Activated CD4-positive, alpha-beta T cell treated with anti-CD3 and anti-CD28 coated beads for 36 hours (primary cell): ENCODE measurements at places on chromosomes 16 and 17. TPM values are rescaled to one million over a fixed set of nuclear protein-coding genes. Genes with fewer than 3 reads are reported as not detected.

DNA sequence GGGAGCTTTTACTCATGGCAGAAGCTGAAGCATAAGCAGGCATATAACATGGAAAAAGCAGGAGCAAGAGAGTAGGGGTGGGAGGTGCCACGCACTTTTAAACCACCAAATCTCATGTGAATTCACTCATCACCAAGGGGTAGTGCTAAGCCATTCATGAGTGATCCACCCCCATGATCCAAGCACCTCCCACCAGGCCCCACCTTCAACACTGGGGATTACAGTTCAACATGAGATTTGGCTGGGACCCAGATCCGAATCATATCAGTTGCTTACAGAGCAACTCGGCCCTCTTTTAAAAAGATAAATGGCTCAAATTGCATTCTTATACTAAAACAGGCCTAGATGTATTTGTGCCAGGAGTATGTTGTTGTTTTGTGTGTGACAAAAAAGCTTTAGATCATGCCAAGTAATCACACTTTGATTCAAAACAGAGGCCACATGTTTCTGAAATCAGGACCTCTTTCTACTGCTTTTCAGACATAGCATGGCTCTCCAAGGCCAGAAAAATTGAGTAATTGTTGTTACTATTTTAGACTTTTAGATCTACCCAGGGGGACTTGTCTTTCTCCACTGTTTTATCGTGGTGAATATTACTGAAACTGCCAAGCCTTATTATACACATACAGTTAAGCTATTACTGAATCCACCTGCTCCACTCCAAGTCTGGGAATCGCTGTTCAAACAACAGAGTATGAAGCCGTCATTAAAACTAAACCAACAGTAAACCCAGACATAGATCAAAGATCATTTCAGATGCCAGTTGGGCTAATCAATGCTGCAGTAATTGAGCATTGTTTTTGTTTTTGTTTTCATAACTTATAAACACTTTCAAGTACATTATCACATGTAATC lies 163.3 kb downstream of the KCNJ2 start:
- DNase-seq: no peak

- no peak for DNase-seq
Observed at GRCh38 chr16:59108374-59108773, 374.3 kb upstream of the GOT2 start.

GRCh38 chr16:88489163-88489741 lies 36.2 kb downstream of the ZFPM1 start:
- DNase-seq: no peak

- DNase-seq: no peak
Observed at GRCh38 chr17:81621494-81622130, 15.3 kb downstream of the NPLOC4 start.

DNA sequence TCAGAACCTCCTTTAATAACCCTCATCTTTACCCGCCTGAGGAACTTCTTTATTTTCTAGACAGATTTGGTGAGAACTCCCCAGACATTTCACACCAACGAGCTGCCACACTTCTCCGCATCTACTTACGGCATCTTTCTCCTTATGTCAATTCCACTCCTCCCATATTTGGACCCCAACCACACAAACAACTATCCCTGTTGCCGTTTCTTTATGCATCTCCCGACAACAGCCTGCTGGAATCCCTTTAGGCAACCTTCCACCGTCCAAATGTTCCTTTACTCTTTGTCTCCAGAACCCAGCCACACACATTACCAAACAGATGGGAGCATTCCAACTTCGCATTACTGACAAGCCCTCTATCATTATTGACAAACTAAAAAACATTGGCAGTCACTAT lies 8.8 kb upstream of the ENDOV start:
- DNase-seq: no peak

GRCh38 chr17:70276906-70277305 lies 107.6 kb downstream of the KCNJ2 start:
- DNase-seq: no peak

GRCh38 chr16:8893976-8894690 lies 12.0 kb downstream of the LITAFD start:
- no peak for DNase-seq

- DNase-seq: no peak
Observed at GRCh38 chr16:62102588-62102987, 66.3 kb upstream of the CDH8 start.

GRCh38 chr16:71218306-71218963 lies 12.1 kb downstream of the HYDIN start:
- no peak for DNase-seq

DNA sequence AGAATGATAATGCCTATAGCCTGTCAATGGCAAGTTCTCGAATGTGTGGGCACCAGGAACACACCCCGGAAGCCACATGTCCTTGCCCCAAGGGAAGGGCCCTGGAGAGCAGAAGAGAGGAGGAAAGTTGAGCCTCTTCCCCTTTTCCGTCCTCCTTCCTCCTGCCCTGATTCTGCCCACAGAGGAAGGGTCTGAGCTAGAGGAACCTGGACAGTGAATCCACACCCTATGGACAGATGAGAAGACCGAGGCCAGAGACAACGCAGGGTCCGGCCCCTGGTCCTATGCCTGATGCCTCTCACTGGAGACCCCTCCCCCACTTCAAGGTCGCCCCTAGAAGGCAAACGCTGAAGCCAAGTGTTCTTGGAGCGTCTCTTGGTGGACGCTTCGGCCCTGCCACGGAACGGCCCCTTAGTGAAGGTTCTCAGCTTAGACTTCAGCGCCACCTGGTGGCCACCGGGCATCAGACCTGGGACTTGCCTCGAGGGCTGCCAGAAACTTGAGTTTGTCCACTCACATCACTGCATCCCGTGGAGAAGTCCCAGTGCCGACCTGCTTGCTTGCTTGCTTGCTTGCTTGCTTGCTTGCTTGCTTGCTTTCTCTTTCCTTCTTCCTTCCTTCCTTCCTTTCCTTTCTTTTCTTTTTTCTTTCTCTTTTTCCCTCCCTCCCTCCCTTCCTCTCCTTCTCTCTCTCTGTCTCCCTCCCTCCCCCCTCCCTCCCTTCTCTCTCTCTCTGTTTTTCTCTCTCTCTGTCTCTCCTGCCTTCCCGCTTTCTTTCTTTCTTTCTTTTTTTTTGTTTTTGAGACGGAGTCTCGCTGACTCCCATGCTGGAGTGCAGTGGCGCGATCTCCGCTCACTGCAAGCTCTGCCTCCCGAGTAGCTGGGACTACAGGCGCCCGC lies 20.6 kb upstream of the SPNS3 start:
- DNase-seq: peak; percentile 96

DNA sequence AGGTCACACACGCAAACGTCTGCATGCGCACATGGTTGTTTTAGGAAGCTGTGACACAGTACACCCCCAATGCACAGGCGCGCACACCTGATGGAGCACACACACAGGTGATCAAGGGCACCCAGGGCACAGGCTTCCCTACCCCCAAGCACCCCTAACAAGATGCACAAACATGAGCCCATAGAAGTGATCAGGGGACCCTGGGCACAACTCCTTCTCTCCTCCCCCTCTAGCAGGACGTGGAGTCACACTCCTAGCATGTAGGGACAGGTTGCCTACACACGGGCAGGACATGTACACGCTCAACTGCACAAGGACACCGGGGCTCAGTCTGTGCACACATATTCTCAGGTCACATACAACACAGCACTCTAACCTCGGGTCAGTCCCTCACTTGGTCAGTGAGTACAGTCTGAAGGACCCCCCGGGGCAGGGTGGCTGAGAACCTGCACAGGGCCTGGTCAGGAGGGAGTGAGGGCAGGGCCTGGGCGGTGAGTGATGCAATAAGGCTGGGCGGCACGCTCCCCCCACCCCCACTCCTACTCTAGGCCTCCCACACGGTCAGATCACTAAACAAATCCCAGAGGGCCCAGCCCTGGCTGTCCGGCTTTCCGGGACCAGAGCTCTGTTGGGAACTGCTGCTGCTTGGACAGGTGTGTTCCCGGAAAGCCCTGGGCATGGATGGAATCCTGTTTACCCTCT lies 751 bp upstream of the DOC2B start:
- no peak for DNase-seq

DNA sequence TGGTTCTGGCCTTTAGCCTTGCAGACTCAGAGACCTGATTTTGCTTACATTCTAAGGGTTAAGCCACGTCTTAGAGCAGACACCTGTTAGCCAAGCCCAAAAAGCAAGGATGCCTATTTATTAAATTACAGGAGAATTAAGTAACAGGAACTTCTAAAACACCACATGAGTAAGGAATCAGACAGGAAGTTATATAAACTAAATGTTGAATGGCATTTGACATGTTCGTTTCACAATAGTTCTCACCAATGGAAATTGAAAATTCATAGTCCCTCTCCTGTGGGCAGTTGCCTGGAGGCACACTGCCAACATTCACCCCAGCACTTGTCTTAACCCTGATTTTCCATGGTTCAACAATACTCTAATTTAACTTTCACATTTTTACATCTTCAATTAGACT lies 9.0 kb downstream of the KRTAP9-7 start:
- no peak for DNase-seq

DNA sequence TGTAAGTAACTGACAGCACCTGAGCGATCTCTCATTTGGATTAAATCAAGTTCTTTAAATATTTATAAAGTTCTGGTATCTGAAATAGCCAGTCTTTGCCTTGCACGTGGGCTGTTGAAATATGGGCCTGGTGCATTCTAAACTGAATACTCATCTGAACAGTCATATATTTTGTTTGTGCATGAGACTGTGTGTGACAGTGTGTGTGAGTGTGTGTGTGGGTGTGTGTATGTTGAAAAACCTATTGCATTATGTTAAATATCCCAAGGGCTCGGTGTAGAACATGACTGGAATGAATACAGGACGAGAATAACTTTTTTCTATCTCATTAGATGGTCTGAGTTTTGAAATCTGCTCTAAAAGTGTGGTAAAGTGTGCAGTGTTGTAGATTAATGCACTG lies 82.4 kb upstream of the TOX3 start:
- no peak for DNase-seq

DNA sequence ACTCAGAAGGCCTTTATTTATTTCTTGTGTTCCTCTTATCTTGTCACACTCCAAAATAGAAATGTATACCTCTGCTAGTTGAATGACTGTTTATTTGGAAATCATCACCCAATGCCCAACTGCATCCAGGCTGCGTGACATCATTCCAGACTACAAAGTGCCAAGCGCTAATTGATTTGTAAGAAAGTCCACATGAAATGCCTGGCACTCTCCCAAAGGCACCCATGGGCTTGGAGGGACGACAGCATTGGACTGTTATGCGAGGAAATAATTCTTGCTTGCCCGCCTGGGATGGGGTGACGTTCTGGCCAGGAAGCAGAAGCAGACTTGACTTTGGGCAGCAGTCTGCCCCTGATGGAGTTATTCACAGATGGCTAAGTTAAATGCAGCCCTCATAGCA lies 165.9 kb downstream of the CDH13 start:
- no peak for DNase-seq

DNA sequence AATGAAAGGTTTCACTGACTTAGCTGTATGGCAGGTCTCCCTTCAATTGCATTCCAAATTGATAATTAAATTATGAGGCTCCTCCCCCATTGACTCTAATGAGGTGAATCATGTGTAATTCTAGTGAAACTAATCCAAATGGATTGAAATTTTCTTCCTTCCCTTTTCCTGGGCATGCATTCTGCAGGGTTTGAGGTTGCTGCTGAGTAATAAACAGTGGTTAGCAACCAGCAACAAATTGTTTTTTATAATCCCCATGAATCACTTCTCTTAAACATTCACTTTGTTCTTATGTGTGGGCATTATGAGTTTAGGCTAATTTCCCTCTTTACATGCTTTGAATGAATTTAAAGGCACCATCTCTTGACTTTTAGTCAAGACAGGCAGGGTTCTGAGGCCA lies 43.4 kb downstream of the MYOCD start:
- no peak for DNase-seq

DNA sequence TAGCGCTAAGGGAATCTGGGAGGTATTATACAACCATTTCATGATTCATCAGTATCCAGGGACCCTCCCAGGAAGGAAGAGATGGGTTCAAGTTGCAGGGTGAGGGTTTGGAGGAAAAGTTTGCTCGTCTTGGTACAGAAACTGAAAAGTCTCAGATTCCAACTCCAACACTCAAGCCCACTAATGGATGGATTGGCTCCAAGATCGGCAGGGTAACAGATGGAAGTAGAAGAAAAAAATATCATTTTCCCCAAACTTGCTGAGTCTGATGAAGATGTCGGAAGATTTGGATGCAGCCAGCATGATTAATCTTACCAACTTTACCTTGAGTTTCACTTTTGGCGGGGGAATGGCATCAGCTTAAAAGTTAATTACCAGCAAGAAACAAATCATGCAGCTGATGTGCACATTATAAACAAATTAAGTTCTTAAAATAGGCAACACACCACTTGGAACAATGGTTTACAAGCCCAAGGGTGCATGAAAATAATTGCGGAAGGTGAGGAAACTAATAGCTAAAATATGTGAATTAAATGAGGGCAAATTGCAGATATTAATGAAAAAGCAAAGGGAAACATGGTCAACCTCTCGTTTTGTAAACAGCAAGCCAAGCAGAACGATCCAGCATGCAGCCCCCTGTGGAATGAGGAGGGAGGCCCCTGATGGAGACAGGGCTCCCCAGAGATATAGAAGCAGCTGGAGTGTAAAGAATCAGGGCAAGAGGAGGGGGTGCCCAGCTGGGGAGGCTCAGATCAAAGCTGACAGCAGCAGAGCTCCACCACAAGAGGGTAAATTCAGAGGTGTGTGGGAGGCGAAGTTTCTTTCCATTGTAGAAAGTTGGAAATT lies 44.1 kb upstream of the GRIN2A start:
- no peak for DNase-seq

DNA sequence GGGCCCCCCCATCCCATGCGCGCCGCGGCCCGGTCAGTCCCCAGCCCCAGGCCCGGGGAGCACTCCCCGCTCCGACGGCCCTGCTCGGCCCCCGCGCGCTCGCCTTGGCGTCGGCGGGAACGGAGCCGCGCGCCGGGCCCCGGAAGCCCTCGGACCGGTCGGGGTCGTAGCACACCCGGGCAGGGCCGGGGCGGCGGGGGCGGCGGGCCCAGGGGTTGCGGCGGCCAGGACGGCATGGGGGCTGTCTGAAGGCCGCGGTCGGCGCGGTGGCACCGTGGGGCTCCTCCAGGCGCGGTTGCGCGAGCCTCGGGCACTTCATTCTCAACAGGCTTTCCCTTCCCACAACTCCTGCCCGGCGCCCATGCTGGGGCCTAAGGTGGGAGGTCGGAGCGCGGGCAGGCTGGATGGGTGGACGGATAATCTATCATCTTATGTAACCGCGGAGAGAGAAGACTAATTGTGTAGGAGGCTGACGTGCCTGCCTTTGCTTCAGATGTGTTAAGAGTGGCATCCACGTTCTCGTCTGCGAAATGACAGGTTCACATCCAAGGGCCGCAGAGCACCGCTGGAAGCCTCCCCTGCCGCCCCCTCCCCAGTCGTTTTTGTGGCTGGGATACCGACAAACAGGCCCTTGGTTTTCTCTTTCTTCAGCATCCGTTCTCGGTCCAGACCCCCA lies 708 bp downstream of the BAIAP2 start:
- peak; percentile 36 for DNase-seq

GRCh38 chr17:16415031-16415924 lies at the start of gene TRPV2:
TSS of gene TRPV2 (plus strand) at chr17:16415571. CDS start at chr17:16417669, 2,098 bp downstream.
- DNase-seq: peak; percentile 72

KIF2B gene
- not detected for total RNA-seq

BICDL2 gene
- 0.58 TPM for total RNA-seq

TBC1D26 gene
- total RNA-seq: 0.30 TPM

ZNF594 gene
- total RNA-seq: 8.0 TPM

HS3ST3A1 gene
- total RNA-seq: 0.56 TPM

TEKT3 gene
- total RNA-seq: not detected

CAMTA2 gene
- total RNA-seq: 124 TPM

PTGES3L gene
- total RNA-seq: 0.21 TPM

CHRNE gene
- total RNA-seq: 0.59 TPM

TXNL4B gene
- total RNA-seq: 24.6 TPM

OTOP3 gene
- not detected for total RNA-seq

CMTM2 gene
- not detected for total RNA-seq

TMEM220 gene
- 1.1 TPM for total RNA-seq
